ENCODE measurements at places on chromosomes 6 and 20. TPM values are rescaled to one million over a fixed set of nuclear protein-coding genes. Genes with fewer than 3 reads are reported as not detected.
A peak's percentile ranks its signal among the peaks of the same experiment; 100 is the strongest.

DNA sequence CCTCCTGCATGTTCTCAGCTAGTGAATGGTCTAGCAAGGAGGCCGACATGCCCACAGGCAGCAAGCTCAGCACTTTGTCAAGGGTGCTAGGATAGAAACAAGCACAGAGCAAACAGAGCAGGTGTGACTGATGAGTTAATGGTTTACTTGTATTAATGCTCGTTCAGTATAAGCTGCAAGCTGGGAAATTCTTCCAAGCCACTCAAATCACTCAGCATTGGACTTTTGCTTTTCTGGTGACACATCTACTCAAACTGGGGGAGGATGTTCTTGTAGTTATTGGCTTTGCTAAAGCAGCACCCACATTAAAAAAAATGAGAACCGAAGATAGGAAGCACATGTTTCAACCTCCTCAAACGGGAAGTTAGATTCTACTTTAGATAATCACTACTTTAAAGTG is 43.1 kb upstream of the NEDD9 start:
- no peak overlapping the region for H3K4me3 ChIP-seq
- H3K27me3 ChIP-seq, result no peaks in the 10 kb centered on the region
- no peak overlapping the region for H3K27ac ChIP-seq
- no peaks in the 10 kb centered on the region for H3K36me3 ChIP-seq
- peaks cover 42% of the 10 kb centered on the region for H3K4me1 ChIP-seq

DNA sequence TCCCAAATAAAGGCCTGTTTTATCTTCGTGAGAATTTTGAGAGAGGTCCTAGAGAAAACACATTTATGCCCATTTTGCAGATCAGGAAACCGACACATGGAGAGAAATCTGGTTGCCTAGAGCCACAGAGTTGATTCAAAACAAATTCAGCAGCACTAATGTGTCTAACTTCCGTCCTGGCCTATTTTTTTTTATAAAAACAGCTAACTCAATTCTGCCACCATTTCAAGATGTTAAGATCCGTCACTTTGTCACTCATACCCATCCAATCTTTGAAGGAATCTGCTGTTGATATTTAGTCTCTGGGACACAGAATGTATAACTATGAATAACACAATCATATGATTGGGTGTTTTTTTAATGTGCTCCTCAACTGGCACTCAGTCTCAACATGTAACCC is 611.1 kb upstream of the ARID1B start:
- no peaks in the 10 kb centered on the region for H3K36me3 ChIP-seq
- no peak overlapping the region for H3K27ac ChIP-seq
- H3K4me3 ChIP-seq, result no peak overlapping the region

- no peak overlapping the region for H3K4me3 ChIP-seq
- H3K27me3 ChIP-seq, result no peaks in the 10 kb centered on the region
- peaks cover 20% of the 10 kb centered on the region for H3K4me1 ChIP-seq
- no peaks in the 10 kb centered on the region for H3K36me3 ChIP-seq
- no peak overlapping the region for H3K27ac ChIP-seq
Observed at GRCh38 chr20:18001131-18001921, 32.5 kb downstream of the MGME1 start.

DNA sequence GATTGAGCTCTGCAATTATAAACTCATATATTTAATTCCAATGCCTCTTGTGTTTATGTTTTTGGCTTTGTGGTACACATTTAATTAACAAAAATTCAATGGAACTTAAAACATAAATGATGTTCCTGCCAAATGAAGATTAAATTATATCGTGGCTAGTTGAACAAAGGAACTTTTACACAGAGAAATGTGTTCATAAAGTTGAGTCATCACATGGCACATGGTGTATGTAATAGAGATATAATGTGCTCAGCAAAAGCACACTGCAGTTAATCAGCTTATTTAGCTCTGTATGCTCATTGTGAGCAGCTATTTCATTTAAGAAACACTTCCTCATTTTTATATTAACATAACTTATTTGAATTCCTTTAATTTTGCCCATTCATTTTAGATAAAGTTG is 1295.6 kb upstream of the CITED2 start:
- no peak overlapping the region for H3K4me3 ChIP-seq
- no peaks in the 10 kb centered on the region for H3K27me3 ChIP-seq
- no peaks in the 10 kb centered on the region for H3K4me1 ChIP-seq
- no peaks in the 10 kb centered on the region for H3K36me3 ChIP-seq

GRCh38 chr20:5401277-5401875 is 84.6 kb upstream of the PROKR2 start:
- H3K4me1 ChIP-seq, result no peaks in the 10 kb centered on the region
- H3K27ac ChIP-seq, result no peak overlapping the region
- no peak overlapping the region for H3K4me3 ChIP-seq
- DNase-seq, result no peak
- H3K27me3 ChIP-seq, result no peaks in the 10 kb centered on the region

C6orf58 gene
- total RNA-seq, result not detected

PROCR gene
- 8.2 TPM for total RNA-seq

C20orf144 gene
- total RNA-seq, result not detected

DNA sequence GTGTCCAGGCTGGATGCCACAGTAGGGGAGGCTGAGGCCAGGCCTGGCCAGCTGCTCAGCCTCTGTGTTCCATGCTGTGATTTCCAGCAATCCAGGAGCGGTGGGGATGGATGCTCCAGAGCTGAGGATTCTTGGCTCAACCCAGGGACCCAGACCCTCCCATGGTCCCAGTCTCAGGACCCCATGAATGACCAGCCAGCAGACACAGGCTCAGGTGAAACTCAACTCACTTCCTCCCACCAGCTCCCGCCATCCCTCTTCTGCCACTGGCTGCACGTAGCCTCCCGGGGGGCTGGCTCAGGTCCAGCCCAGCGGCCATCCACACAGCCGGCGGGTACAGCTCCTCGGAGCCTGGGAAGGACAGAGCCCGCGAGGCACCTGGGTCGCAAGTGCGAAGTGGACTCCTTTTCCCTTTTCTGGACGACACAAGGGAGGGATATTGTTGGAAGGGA is 54.5 kb upstream of the DACT2 start:
- H3K4me1 ChIP-seq, result no peaks in the 10 kb centered on the region
- no peak overlapping the region for H3K27ac ChIP-seq
- no peak overlapping the region for H3K4me3 ChIP-seq
- H3K27me3 ChIP-seq, result no peaks in the 10 kb centered on the region

- H3K4me1 ChIP-seq, result peaks cover 4% of the 10 kb centered on the region
- H3K36me3 ChIP-seq, result no peaks in the 10 kb centered on the region
- no peak overlapping the region for H3K4me3 ChIP-seq
- DNase-seq, result no peak
- no peak overlapping the region for H3K27ac ChIP-seq
Observed at GRCh38 chr6:107695061-107695720, 128.9 kb downstream of the SCML4 start.

CST7 gene
- not detected for total RNA-seq

BPIFA3 gene
- not detected for total RNA-seq

- DNase-seq, result no peak
- no peak overlapping the region for H3K4me3 ChIP-seq
- no peaks in the 10 kb centered on the region for H3K27me3 ChIP-seq
- H3K36me3 ChIP-seq, result no peaks in the 10 kb centered on the region
- no peaks in the 10 kb centered on the region for H3K4me1 ChIP-seq
- no peak overlapping the region for H3K27ac ChIP-seq
Observed at GRCh38 chr20:36385503-36385902, 79.4 kb downstream of the DLGAP4 start.

DNA sequence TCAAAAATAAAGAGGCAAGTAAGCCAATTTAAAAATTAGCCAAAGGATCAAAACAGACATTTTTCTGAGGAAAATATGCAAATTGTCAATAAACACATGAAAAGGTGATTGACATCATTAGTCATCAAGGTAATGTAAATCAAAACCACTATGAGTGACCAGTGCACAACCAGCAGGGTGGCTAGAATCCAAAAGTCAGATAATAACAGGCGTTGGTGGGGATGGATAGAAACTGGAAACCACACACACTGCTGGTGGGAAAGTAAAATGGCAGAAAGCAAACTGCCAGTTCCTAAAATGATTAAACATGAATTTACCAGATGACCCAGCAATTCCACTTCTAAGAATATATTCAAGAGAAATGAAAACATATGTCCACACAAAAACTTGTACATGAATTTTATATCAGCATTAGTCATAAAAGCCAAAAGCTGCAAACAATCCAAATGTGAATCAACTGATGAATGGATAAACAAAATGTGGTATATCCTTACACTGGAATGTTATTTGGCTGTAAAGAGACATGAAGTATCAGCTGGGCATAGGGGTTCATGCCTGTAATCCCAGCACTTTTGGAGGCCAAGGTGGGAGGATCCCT is 74.8 kb upstream of the MBOAT1 start:
- H3K4me3 ChIP-seq, result no peak overlapping the region
- no peak for DNase-seq
- H3K27me3 ChIP-seq, result no peaks in the 10 kb centered on the region
- no peaks in the 10 kb centered on the region for H3K4me1 ChIP-seq
- no peak overlapping the region for H3K27ac ChIP-seq
- no peaks in the 10 kb centered on the region for H3K36me3 ChIP-seq

GRCh38 chr6:37432590-37432915 is 468 bp upstream of the CMTR1 start:
- H3K27ac ChIP-seq, result peak overlapping the region; percentile 94
- H3K4me1 ChIP-seq, result peaks cover 13% of the 10 kb centered on the region
- H3K36me3 ChIP-seq, result peaks cover 9% of the 10 kb centered on the region
- peak overlapping the region; percentile 74 for H3K4me3 ChIP-seq
- DNase-seq, result no peak
- no peaks in the 10 kb centered on the region for H3K27me3 ChIP-seq

- no peak overlapping the region for H3K4me3 ChIP-seq
- no peak overlapping the region for H3K27ac ChIP-seq
- peaks cover 12% of the 10 kb centered on the region for H3K4me1 ChIP-seq
- peak; percentile 64 for DNase-seq
- H3K27me3 ChIP-seq, result no peaks in the 10 kb centered on the region
- H3K36me3 ChIP-seq, result no peaks in the 10 kb centered on the region
Observed at GRCh38 chr6:90940812-90941481, 354.1 kb upstream of the MAP3K7 start.

NFS1 gene
- 39.3 TPM for total RNA-seq

PDCD2 gene
- total RNA-seq, result 101 TPM

HSPA12B gene
- total RNA-seq, result 0.18 TPM

GRCh38 chr20:55160037-55160436 is 684.6 kb downstream of the DOK5 start:
- no peaks in the 10 kb centered on the region for H3K36me3 ChIP-seq
- H3K4me1 ChIP-seq, result no peaks in the 10 kb centered on the region
- no peak overlapping the region for H3K27ac ChIP-seq
- H3K4me3 ChIP-seq, result no peak overlapping the region
- no peak for DNase-seq

CHD6 gene
- 29.3 TPM for total RNA-seq

DNA sequence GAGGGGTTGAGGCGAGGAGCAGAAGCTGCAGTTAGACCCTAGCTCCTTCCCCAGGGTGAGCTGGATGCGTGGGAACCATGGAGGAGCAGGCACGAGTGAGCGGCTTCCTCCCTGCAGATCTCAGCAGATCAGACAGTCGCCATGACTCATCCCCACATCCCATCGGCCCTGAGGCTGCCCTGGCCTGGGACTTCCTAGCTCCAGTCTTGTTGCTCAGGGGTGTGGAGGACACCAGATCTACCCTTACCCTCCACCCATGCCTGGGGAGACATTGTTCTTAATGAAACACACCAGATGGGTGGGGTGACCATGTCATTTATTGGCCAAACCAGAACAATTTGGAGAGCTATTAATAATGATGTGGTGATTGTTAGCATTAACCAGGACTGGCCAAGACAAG is 36.3 kb upstream of the TGM2 start:
- H3K4me1 ChIP-seq, result no peaks in the 10 kb centered on the region
- no peak overlapping the region for H3K4me3 ChIP-seq
- H3K27ac ChIP-seq, result no peak overlapping the region
- DNase-seq, result peak; percentile 69
- no peaks in the 10 kb centered on the region for H3K36me3 ChIP-seq

- no peak overlapping the region for H3K27ac ChIP-seq
- H3K36me3 ChIP-seq, result no peaks in the 10 kb centered on the region
- H3K4me1 ChIP-seq, result no peaks in the 10 kb centered on the region
- H3K4me3 ChIP-seq, result peak overlapping the region; percentile 3
Observed at GRCh38 chr6:92723390-92723931, 695.9 kb downstream of the EPHA7 start.

SNRNP48 gene
- total RNA-seq, result 10.1 TPM

Data from cardiac muscle cell (in vitro differentiated cells and primary cell).